NCI-H187 (cell line): ENCODE measurements at places on chromosomes 1 and 21.

GRCh38 chr1:17535300-17535936 lies 4.1 kb upstream of the ARHGEF10L start:
- no peak for DNase-seq

- DNase-seq = no peak
These were observed 153.6 kb downstream of the HIVEP3 start for GRCh38 chr1:41765152-41765551.

- DNase-seq = no peak
These were observed 378.5 kb downstream of the PLPP3 start for GRCh38 chr1:56200896-56201295.

- DNase-seq = no peak
These were observed 26.6 kb downstream of the C8B start for GRCh38 chr1:56939209-56939608.

- DNase-seq = no peak
These were observed 143.9 kb downstream of the RUNX1 start for GRCh38 chr21:34905218-34905537.

DNA sequence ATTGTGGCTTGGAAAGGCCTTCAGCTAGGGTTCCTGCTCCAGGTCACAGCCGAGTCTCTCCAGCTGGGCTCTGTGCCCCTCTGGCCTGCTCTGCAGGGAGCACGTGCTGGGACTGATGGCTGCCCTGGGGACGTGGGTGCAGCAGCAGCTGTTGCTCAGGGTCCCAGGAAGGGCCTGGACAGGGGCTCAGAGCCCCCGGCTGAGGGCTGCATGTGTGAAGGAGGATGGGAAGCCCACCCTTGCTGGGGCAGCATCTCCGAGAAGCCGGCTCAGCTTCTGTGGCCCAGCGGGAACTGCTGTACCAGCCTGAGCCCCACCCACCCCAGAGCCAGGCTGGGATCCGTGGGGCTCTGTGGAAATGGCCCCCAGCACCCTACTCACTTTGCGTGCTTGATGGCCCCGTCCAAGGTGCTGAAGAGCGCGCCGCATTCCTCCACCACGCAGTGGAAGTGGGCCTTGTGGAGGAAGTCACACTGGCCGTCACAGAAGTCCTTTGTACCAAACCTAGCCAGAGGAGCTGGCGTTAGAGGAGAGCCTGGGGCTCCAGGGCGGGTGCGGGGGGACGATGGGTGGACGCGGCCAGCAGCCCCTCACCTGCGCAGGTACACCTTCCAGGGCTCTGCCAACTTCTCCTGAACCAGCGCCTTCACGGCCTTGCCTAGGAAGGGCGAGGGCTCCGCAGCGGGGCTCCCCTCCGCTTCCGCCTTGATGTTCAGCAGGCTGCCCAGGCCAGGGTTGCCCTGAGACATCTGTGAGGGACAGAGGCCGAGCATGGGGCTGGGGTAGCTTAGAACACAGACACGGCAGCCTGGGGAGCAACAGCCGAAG lies 147.5 kb downstream of the CASZ1 start:
- no peak for DNase-seq

DNA sequence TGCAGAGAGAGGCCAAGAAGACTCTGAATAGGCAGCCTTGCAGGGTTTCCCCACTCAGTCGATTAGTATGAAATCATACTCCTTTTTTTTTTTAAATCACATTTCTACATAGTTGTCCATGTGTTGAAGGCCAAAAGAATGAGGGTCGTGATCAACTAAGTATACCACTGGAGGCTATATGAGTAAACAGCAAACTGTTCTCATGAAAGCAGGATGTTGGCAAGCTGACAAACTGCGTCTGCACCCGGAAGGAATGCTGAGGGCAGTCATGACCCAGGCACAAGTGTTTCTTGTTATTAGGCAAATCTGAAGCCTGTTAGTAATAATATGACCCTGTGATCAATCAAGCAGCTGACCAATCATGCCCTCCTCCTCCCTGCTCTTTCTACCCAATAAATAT lies 213.2 kb downstream of the USH2A start:
- no peak for DNase-seq

DNA sequence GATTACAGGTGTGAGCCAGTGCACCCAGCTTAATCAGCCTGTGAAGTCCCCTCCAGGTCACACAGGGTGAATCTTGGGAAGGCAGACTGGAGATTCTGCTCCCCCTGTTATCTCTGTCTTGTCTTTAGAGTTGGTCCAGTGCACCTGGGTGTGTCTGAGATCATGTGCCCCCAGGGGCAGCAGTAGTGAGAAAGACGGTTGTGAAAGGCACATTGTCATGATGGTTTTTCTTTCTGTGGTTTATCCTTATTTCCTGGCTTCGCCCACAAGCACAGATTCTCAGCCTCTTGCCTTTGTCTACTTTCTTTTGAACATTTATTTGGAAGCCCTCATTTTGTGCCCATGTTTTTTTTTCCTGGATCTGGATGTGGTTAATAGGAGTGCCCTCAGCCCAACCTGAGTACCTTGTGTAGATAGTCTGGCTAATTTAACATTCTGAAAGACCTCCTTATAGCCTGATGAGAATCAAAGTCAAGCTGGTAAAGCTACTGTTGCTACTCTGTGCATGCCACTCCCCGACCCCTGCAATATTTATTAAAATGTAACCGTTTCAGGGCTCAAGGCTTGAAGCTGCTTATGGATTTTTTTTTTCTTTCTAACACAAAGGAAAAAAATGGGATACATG lies 23.7 kb downstream of the UCK2 start:
- DNase-seq = no peak

- DNase-seq = no peak
These were observed 24.9 kb downstream of the MATN1 start for GRCh38 chr1:30698401-30698981.

- DNase-seq = no peak
These were observed 9.7 kb upstream of the CLCC1 start for GRCh38 chr1:108972951-108973350.

GRCh38 chr1:93573940-93574469 lies 107.6 kb downstream of the BCAR3 start:
- DNase-seq = no peak

DNA sequence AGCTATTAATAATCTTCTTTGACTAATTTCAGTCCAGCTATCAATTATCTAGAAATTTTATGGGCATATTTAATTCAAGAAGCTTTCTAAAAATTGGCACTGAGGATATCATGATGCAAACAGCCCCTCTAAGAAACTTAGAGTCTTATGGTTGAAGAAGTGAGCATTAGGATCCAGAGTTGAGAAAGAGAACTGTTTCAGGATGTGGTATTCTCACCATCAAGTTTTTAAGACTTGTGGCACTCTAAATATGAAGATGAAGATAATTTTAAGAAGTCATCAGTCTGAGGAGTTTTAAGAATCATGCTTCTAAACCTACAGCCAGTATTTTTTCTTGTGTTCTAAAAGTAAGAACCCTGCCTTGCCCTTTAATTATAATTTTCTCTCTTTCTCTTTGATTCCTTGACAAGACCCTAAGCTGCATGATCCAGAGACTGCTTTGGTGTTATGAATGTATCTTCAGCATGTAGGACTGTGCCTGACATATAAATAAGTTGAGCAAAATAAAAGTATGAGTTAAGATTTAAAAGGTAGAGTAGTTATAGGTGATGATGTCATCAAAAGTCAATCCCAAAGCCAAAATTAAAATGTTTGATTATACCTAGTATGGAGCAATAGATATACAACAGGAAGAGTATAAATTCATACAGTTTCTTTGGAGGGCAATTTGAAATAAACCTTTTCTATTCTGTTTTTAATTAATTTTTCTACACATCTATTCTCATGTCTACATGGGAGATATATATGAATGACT lies 39.1 kb downstream of the RPS6KC1 start:
- no peak for DNase-seq

DNA sequence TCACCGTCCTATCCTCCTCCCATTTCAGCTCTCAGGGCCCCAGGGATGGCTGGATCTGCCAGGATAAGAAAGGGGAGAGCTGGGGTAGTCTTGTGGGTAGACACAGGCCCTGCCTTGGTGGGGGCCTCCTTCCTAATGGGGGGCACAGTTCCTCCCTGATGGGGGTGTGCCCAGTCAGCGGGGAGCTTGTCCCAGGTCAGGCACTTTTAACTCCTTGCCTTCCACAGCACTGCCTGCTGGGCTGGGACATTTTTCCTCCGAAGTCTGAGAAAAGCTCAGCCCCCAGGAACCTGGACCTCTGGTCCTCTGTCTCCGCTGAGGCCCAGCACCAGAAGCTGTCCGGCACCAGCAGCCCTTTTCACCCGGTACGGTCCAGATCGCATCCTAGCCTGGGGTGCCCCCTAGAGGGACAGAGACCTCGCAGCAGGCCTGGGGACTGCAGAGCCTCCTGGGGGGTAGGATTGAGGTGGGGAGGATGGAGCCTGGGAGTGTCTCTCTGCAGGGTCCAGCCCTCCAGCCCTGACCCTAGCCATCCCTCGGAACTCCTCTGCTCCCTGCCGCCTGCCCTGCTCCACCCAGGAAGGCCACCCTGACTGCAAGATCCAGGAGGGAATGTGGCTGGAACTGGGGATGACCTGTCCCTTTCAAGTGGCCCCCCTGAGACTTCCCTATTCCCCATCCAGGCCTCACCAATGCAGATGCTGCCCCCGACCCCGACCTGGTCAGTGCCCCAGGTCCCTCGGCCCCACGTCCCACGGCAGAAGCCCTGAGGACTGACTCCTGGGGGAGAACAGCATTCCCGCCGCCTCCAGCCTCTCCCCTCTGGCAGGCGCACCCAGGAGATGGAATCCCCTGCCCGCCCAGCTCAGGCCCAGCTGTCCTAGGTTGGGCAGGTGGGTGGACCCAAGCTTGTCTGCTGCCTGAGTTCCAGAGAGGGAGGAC lies 12.0 kb downstream of the MIIP start:
- DNase-seq = no peak

GRCh38 chr1:21175670-21176581 lies 771 bp downstream of the EIF4G3 start:
- DNase-seq = no peak

DNA sequence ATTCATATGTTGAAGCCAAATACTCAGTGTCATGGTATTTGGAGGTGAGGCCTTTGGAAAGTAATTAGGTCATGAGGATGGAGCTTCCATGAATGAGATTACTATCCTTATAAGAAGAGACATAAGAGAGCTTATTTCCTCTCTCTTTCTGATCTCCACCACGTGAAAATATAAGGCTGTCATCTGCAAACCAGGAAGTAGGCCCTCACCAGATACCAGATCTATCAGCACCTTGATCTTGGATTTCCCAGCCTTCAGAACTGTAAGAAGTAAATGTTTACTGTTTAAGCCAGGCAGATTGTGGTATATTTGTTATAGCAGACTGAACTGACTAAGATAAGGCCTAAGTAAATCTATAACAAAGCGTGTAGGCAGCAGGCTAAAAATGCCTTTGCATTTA lies 25.3 kb downstream of the RBM11 start:
- DNase-seq = no peak

DNA sequence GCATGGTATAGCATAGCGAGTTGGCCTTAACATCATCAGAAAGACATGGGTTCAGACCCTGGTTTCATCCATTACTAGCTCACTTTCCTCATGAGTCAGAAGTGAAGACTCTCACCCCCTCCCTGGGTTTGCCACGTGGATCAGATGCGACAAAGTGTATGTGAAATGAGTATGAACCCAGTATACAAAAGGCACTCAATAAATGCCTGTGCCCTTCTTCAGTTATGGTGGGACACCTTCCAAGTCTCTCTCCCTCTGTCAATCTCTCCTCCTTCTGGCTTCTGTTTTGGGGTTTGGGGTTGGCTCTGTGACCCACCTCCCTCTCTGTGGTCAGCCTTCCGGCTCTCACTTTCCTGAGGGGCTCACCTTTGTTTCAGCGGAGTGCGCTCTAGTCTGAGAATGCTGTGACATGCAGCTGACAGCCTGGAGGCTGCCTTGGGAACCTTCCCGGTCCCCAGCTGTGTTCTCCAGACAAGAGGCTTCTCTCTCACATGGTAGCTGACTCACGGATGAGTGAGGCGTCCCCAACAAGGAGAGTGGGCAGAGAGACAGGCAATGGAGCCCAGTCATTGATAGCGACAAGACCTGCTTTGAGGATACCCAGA lies 155.0 kb upstream of the EDN2 start:
- DNase-seq = no peak

DNA sequence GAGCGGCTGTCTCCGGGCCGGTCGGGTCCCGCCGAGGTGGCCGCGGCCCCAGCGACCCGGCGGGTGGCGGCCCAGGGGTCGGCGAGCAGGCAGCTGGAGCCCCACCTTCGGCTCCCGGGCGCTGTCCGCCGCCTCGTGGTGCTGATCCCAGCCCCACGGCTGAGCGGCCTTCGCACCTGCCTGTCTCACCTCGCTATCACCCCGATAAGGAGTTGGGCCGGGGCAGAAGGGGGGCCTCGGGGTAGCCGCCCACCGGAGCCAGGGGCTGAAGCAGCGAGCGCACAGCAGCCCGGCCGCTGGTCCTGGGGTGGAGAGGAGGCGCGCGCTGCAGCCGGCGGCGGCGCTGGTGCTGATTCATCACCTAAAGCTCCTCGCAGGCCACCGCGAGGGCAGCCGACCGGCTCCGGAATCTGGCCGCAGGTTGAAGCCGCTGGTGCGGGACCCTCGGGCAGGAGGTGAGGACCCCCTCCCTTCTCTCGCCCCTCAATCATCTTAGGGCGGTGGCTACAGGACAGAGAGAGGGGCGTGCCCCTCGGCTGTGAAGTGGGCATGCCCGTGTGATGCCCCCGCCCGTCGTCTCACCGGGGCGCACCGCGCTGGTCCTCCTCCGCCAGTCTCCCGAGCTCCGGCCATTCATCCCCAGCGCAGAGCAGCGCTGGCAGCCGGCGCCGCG lies 575 bp downstream of the TRIM67 start:
- no peak for DNase-seq

DNA sequence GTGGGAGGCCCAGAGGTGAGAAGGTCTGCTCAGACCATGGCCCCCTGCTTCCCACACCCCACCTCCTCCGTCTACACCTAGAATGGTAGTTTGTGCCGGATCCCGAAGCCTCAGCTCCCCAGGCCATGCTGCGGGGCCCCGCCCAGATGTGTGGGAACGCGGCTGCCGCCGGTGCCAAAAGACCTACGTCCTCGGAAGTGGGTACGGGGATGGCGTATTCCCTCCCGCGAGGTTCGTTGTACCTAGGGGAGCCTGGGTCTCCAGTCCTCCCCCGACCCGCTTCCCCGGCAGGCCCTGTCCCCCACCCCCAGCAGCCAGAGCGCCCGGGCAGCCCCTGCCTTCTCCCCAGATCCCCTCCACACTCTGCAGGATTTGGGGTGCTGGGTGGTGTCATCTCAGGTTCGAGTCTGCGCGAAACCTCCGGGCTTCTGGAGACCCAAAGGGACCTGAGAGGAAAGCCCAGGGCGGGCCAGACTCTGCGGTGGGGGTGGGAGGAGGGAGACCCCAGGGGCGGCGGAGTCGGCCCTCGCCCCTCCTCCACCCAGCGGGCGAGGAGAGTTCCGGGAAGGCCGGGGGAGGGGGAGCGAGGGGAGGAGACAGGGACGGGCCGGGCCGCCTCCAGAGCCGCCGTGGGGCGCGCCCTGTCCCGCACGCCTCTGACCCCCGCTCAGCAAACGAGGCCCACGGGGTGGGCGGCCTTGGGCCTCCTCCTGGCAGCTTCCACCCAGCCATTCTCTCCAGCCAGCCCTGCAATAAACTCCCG lies 6.2 kb upstream of the PRDM16 start:
- no peak for DNase-seq

GRCh38 chr1:198639671-198640143 lies 867 bp downstream of the PTPRC start:
- DNase-seq = no peak
